ENCODE measurements at places on chromosomes 7 and 10. TPM values are rescaled to one million over a fixed set of nuclear protein-coding genes. Genes with fewer than 3 reads are reported as not detected.

GRCh38 chr10:6154566-6154965 lies 48.2 kb upstream of the PFKFB3 start:
- H3K27me3 ChIP-seq = no peaks in the 10 kb centered on the region
- no peak for DNase-seq
- no peak overlapping the region for H3K4me3 ChIP-seq
- H3K36me3 ChIP-seq = no peaks in the 10 kb centered on the region

DNA sequence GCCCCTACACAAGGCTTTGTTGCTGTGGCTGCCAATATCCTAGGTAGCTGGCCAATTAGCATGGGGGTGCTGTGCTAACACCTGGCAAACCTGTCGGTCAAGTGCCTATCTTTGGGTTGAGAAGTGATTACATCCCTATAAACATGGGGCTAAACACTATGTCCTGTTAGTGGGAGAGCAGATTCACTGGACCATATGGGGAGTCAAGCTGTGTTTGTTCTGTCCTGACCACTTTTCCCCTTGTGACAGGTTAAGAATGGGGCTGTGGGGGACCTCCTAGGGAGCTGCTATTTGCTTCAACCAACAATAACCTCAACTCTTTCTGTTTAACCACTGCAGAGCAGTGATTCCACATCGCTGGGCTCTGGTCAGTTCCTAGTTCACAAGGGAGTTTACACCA lies 151.5 kb upstream of the AOAH start:
- H3K4me1 ChIP-seq = no peaks in the 10 kb centered on the region
- H3K4me3 ChIP-seq = no peak overlapping the region
- no peak overlapping the region for H3K27ac ChIP-seq
- no peaks in the 10 kb centered on the region for H3K36me3 ChIP-seq

DNA sequence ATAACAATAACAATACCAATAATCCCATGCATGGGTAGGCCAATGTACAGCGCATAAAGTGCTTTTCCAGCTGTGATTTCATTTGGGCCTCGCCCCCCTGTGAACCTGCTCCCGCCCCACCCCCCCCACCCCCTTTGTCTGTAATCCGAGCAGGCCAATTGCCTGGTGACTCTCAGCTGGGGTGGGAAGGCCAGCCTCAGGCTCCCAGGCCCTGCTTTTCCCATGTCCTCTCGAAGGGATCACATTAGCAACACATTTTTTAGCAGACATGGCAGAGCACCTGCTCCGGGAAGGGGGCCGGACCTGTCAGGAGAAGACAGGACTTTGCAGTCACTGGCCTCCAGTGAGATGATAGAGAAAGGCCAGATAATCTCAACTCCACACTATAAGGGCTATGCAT lies 439.3 kb downstream of the RPS24 start:
- no peaks in the 10 kb centered on the region for H3K27me3 ChIP-seq
- no peak overlapping the region for H3K4me3 ChIP-seq
- no peak for DNase-seq
- no peak overlapping the region for H3K27ac ChIP-seq

- DNase-seq = no peak
- H3K27ac ChIP-seq = no peak overlapping the region
- H3K27me3 ChIP-seq = peaks cover 4% of the 10 kb centered on the region
- H3K4me1 ChIP-seq = no peaks in the 10 kb centered on the region
- no peaks in the 10 kb centered on the region for H3K36me3 ChIP-seq
- H3K4me3 ChIP-seq = no peak overlapping the region
Observed at GRCh38 chr7:340200-340937, 50.4 kb downstream of the FOXL3 start.

Gene SLC13A1
- total RNA-seq = not detected

DNA sequence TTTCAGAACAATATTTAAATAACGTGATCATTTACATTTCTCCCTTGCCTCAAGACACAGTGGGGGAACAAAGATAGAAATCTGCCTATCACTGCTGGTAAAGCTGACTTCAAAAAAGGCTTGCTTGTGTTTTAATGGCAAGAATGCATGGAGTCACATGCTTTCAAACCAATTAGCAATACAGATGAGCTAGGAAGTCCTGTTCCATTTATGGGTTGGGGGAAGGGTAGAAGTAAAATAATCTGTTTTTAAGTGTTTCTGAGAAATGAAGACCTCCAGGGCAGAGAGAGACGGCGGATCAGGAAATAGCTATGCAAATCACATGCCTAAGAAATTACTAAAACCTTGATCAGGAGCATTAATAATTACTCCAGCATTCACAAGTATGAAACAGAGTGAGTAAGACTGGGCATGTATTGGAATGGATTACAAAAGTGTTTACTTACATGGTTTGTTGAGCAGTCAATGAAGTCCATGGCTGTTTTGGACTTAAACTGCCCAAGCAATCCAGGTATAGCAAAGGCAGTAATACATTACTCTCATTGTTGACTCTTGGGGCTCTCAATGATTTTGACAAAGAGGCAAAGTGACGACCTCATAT lies 142.0 kb downstream of the ARID5B start:
- no peak overlapping the region for H3K27ac ChIP-seq
- H3K4me1 ChIP-seq = peaks cover 49% of the 10 kb centered on the region
- H3K36me3 ChIP-seq = no peaks in the 10 kb centered on the region
- no peak overlapping the region for H3K4me3 ChIP-seq

GRCh38 chr10:49395741-49396665 lies at the start of gene DRGX:
DRGX (minus strand) TSS chr10:49396089; CDS start chr10:49395440, 649 bp downstream.
- H3K36me3 ChIP-seq = no peaks in the 10 kb centered on the region
- peaks cover 15% of the 10 kb centered on the region for H3K4me1 ChIP-seq
- no peak within 1 kb of the TSS for H3K4me3 ChIP-seq
- peaks cover 65% of the 10 kb centered on the region for H3K27me3 ChIP-seq

GRCh38 chr7:139931190-139931934 lies 102.3 kb downstream of the TBXAS1 start:
- no peaks in the 10 kb centered on the region for H3K4me1 ChIP-seq
- H3K4me3 ChIP-seq = no peak overlapping the region
- no peaks in the 10 kb centered on the region for H3K27me3 ChIP-seq
- no peak overlapping the region for H3K27ac ChIP-seq
- H3K36me3 ChIP-seq = no peaks in the 10 kb centered on the region
- DNase-seq = no peak

Gene FAM25C
- total RNA-seq = not detected

DNA sequence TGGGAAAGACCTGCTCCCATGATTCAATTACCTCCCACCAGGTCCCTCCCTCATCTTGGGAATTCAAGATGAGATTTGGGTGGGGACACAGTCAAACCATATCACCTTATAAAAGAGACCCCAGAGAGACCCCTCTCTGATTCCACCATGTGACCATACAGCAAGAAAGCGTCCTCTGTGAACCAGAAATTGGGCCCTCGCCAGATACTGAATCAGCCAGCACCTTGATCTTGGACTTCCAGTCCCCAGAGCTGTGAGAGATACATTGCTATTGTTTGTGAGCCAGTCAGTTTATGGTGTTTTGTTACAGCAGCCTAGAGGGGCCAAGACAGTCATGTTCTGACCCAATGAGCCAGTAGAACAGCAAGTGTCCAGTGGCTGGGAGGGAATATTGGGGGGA lies 232.6 kb downstream of the PAXIP1 start:
- H3K4me1 ChIP-seq = no peaks in the 10 kb centered on the region
- H3K27me3 ChIP-seq = no peaks in the 10 kb centered on the region
- no peak for DNase-seq
- no peak overlapping the region for H3K4me3 ChIP-seq

Gene CAMK2B
- 0.25 TPM for total RNA-seq

GRCh38 chr10:75764974-75765788 lies 333.8 kb downstream of the LRMDA start:
- H3K4me1 ChIP-seq = peaks cover 2% of the 10 kb centered on the region
- DNase-seq = no peak
- H3K27ac ChIP-seq = no peak overlapping the region

- DNase-seq = no peak
- no peak overlapping the region for H3K4me3 ChIP-seq
- H3K27me3 ChIP-seq = no peaks in the 10 kb centered on the region
- H3K36me3 ChIP-seq = peaks cover 55% of the 10 kb centered on the region
- H3K27ac ChIP-seq = no peak overlapping the region
- no peaks in the 10 kb centered on the region for H3K4me1 ChIP-seq
Observed at GRCh38 chr7:87179180-87179579, 26.9 kb downstream of the DMTF1 start.

DNA sequence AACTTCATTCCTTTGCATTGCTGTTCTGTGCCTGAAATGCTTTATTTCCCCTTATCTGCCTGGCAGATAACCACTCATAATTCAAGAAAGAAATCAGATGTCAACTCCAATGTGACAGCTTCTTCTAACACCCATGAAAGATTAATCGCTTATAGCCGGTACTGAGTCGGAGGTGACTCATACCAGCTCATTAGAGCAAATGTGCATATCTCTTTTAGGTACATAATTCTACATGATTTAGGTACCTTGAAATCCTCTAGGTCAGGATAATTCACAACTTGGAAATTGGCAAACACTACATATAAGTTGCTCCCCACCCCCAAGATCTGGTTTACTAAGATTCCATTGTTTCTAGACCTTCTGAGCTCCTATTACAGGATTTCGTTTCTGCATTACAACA lies 554.4 kb upstream of the SORCS1 start:
- H3K27me3 ChIP-seq = no peaks in the 10 kb centered on the region
- no peak overlapping the region for H3K4me3 ChIP-seq

GRCh38 chr10:727162-727790 lies 37.8 kb upstream of the DIP2C start:
- H3K27me3 ChIP-seq = no peaks in the 10 kb centered on the region
- H3K4me1 ChIP-seq = no peaks in the 10 kb centered on the region
- H3K4me3 ChIP-seq = no peak overlapping the region
- DNase-seq = no peak
- H3K27ac ChIP-seq = no peak overlapping the region

DNA sequence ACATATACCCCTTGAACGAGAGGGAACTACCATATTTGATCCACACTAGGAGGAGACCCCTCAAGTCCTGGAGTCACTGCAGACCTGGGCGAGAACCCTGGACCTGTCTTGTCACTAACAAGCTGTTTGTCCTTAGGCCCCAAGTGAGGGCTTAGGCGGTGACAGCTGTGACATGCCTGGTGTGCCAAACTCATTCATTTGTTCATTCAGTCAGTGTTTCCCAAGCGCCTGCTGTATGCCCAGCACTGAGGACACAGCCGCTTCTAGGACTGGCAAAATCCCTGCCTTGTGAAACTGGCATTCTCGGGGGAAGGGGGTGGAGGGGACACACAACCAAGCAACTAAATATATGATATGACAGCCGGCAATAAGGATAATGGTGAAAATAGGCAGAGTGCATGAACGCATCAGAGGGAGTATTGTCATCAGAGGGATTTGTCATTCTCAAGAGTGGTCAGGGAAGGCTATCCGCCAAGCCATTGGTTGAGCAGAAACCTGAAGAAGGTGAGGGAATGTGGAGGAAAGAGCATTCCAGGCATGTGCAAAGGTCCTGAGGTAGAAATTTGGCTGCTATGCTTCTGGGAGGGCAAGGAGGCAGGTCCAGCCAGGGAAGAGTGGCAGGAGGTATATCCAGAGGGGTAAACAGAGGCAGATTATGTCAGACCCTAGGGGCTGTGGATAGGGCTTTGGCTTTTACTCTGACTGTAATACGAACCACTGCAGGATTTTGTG lies 11.0 kb downstream of the SH2B2 start:
- H3K4me3 ChIP-seq = no peak overlapping the region
- no peaks in the 10 kb centered on the region for H3K4me1 ChIP-seq
- no peak overlapping the region for H3K27ac ChIP-seq

DNA sequence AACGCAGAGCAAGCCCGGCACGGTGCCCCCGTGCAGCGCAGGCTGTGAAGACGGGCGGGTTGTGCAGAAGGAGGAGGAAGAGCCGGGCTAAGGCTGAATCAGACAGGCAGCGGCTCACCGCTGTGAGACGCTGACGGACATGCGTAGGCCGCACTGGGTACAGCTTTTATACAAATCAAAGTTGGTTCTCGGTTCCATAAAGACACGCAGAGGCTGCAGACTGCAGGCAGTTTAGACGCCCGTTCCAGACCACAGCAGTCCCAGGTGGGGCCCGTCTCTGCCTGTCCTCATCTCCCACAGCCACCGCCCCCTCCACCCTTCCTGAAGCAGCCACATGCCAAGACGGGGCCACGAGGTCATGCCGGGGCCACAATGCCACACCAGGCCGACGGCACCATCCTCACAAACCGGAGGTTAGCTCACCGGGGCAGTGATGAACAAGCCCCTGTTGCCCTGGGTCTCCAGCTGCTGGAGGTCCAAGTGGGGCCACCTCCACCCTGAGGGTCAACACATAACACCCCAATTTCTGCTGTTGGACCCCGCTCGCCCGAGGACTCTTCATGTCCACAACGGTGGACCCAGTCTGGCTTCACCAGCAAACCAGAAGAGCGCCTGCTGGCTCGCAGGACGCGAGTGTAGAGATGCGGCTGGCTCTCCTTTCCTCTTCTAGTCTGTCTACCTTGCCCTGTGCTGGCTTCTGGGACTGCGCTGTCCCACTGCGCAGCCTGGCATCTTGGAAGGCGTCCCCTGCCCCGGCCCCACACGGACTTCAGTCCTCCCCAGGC lies 227.2 kb downstream of the ELFN1 start:
- H3K27me3 ChIP-seq = no peaks in the 10 kb centered on the region
- no peak for DNase-seq
- no peaks in the 10 kb centered on the region for H3K4me1 ChIP-seq
- H3K4me3 ChIP-seq = no peak overlapping the region
- H3K27ac ChIP-seq = no peak overlapping the region

DNA sequence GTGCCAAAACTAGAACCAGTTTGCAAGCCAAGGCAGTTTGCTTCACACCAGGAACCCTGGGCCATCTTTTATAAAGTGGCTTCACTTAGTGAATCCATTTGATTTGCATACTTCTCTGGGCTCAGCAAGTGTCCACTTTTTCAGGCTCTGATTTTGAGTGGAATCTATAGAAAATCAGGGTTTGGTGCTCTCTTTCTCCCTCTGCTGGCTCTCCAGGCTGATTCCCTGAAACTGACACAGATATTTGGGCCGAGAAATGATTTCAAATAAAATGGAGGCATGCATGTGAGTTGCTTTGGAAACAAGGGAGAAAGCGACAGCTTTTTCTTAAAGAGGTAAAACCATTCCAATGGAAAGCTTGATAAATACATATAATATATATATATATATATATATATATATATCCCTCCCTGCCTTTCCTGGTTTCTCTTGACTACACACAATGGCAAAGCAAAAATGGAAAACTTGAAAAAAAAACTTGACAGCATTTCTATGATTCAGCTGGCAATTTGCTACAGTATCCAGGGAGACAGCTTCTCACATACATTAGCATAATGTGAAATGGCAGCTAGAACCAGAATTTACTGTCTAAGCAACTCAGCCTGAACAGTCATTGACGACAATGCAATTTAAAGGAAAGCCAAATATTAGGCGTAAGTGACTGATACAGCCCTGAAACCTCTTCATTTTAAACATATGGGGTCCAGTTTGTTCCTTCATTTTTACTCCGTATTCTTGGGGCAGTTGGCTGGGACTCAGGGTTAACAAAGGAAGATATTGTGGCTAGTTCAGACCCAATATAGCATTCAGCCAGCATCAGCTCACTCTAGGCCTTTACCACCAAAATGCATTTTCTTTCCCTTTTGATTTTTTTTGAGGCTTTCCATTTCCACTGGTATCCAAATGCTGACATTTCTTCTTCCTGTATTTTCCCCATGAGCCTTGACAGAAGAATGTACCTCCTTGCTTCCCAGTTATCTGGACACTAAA lies 188.5 kb downstream of the TMEM178B start:
- no peaks in the 10 kb centered on the region for H3K36me3 ChIP-seq
- no peak for DNase-seq
- no peaks in the 10 kb centered on the region for H3K4me1 ChIP-seq
- no peak overlapping the region for H3K27ac ChIP-seq
- H3K4me3 ChIP-seq = no peak overlapping the region
- no peaks in the 10 kb centered on the region for H3K27me3 ChIP-seq

Gene ZNRF2
- 22.6 TPM for total RNA-seq
